ENCODE measurements at places on chromosomes 16 and 17. TPM values are rescaled to one million over a fixed set of nuclear protein-coding genes. Genes with fewer than 3 reads are reported as not detected.
A peak's percentile ranks its signal among the peaks of the same experiment; 100 is the strongest.

GRCh38 chr17:49055181-49055927 is 58.2 kb downstream of the IGF2BP1 start:
- no peak for DNase-seq

- no peak for DNase-seq
Observed at GRCh38 chr17:78960928-78961327, 18.8 kb downstream of the LGALS3BP start.

- peak; percentile 54 for DNase-seq
Observed at GRCh38 chr16:21156767-21157467, 1.6 kb upstream of the LDAF1 start.

GRCh38 chr17:38706505-38707216 is 1.6 kb downstream of the MLLT6 start:
- no peak for DNase-seq

GRCh38 chr17:64115043-64115698 is 14.8 kb downstream of the ERN1 start:
- no peak for DNase-seq

- no peak for DNase-seq
Observed at GRCh38 chr17:79939094-79939435, 96.6 kb downstream of the TBC1D16 start.

DNA sequence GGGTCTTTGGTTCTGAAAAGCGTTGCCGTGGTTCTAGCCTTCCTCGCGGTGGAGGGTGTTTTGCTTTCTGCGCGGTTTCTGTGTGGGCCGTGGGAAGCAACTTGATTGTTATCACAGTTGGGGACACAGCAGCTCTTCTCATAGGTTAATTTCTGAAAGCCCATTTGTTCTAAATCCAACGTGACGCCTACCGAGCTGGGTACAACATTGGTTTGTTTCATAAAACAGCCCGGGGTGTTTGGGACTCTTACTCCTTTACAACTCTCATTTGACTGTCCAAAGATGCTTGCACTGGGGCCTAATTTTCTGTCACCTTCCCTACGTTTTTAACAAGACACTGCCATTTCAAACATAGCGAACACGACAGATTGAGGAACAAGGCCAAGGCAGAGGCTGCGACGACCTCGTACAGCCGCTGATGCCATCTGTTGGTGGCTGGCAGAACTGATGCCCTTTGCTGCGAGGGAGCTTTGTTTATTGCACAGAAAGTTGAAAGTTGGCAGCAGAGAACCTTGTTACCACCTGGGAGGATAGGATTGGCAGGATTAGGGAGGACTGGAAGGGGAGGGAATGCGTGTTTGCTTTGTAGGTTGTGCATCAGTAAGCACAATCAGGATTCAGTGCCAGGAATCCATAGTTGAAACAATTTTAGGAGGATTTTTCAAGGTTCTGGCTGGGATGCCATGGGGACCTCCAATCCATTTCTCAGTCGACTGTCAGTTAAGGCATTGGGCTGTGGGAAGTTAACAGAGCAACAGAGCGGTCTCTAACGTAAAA is 98.3 kb downstream of the PITPNC1 start:
- DNase-seq: peak; percentile 74

DNA sequence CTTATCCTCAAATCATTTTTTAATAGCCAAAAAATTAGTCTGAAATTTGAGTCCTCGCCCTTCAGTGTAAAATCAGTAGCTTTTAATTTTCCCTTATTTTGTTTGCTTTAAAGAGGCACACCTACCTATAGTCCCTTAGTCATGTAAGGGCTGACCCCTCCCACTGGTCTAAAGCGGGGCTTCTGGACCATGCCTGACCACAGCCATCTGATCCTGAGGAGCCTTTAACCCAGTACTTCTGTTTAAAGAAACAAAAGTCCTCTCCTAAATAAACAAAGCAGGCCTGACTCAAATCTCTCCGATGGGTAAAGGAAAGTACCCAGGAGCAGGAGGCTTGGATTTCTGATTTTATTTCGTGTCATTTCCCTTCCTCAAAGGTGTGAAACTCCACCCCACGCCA is 92.0 kb upstream of the CCL2 start:
- DNase-seq: no peak

DNA sequence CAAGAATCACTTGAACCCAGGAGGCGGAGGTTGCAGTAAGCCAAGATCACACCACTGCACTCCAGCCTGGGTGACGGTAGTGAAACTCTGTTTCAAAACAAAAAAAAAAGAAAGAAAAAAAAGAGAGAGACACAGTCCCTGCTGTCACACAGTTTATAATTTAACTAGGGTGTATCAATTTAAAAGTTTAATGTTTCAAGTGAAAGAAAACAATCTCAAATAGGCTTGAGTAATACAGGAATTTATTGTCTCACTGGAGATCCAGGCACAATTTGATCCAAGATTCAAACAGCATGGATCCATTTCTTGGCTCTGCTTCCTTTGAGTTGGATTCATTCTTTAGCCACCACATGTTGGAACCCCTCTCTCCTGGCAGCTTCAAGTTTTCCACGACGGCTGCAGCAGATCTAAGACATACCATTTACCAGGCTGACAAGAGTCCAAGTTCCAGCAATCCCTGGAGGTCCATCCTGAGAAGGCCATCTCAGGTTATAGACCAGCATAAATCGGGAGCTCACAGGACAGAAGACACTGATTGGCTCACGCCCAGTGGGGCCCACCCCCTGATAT is 97.5 kb downstream of the YPEL2 start:
- no peak for DNase-seq

- DNase-seq: no peak
Observed at GRCh38 chr16:53999841-54000240, 286.7 kb downstream of the IRX3 start.

DNA sequence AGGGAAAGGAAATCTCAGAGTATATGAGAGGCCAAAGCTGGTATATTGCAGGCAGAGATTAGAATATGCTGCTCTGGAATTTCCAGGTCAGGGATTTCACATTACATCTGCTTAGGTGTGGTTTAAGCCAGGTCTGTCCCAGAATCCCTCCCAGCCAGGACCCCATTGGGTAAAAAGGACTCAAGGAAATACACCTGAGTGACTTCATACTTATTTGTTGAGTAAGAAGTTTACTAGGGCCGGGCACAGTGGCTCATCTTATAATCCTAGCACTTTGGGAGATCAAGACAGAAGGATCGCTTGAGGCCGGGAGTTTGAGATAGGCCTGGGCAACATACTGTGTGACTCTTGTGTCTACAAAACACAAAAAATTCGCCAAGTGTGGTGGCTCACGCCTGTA is 7.2 kb downstream of the PIPOX start:
- DNase-seq: no peak

GRCh38 chr17:74130276-74130675 is 73.2 kb upstream of the RPL38 start:
- no peak for DNase-seq

TMC8 gene
- total RNA-seq: not detected

DPEP1 gene
- 6.2 TPM for total RNA-seq

ASB16 gene
- total RNA-seq: not detected

PRR15L gene
- not detected for total RNA-seq

TLCD2 gene
- total RNA-seq: 0.95 TPM

FAHD1 gene
- 90.3 TPM for total RNA-seq

Measured in SJSA1 (cell line).